ENCODE measurements at places on chromosomes 2 and 18.

DNA sequence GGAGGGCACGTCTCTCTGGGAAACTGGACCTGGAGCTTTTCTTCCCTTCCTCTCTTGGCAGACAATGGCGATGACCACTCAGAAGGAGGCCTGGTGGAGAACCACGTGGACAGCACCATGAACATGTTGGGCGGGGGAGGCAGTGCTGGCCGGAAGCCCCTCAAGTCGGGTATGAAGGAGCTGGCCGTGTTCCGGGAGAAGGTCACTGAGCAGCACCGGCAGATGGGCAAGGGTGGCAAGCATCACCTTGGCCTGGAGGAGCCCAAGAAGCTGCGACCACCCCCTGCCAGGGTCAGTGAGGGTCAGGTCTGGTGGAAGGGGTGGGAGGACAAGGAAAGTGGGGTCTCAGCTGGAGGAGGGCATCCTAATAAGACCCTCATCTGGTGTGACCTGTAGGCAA lies 27.3 kb downstream of the IGFBP2 start:
- no peak for DNase-seq

- DNase-seq: peak; percentile 21
These were observed 378 bp upstream of the IAH1 start for GRCh38 chr2:9473985-9474360.

- DNase-seq: no peak
These were observed 185.3 kb upstream of the SIX2 start for GRCh38 chr2:45194596-45194995.

DNA sequence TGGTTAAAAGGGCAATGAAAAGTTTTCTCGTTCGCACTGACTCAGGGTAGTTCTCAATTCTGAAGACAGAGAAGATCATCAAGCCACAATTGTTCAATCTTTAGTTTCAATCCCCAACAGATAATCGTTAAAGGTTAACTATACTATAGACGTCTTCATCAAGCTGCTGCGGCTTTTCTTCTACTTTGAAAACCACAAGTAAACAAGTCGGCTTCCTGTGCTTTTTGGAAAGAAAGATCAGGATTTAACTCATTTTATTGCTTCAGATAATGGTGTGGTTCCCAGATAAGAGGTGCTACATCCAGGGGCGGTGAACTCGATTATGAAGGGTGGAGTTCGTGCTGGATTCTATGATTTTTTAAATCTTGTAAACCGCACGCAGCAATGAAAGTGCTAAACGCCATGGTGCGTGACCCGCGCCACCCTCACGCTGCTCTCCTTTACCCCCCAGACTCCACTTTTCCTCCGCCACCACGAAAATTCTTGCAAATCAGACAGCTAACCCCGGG lies 545 bp upstream of the CDCA7 start:
- peak; percentile 52 for DNase-seq

DNA sequence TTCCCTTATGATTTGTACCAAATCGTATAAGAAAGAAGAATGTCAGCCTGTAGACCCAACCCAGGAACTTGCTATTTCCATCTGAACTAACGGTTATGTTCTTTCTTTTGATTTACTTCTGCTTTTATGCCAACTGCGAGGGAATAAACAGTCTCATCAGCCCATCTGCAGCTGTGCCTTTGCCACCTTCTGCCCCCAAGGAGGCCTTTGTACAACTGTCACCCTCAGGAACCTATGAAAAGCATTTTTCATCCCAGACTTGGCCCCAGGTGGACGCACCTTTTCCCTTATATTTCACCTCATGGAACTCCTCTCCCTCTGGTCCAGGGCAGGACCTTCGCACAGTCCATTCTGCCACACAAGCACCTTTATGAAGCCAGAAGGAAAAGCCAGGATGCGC lies 109.8 kb downstream of the AOX1 start:
- no peak for DNase-seq

GRCh38 chr2:12282780-12283695 lies 433.7 kb upstream of the TRIB2 start:
- no peak for DNase-seq

DNA sequence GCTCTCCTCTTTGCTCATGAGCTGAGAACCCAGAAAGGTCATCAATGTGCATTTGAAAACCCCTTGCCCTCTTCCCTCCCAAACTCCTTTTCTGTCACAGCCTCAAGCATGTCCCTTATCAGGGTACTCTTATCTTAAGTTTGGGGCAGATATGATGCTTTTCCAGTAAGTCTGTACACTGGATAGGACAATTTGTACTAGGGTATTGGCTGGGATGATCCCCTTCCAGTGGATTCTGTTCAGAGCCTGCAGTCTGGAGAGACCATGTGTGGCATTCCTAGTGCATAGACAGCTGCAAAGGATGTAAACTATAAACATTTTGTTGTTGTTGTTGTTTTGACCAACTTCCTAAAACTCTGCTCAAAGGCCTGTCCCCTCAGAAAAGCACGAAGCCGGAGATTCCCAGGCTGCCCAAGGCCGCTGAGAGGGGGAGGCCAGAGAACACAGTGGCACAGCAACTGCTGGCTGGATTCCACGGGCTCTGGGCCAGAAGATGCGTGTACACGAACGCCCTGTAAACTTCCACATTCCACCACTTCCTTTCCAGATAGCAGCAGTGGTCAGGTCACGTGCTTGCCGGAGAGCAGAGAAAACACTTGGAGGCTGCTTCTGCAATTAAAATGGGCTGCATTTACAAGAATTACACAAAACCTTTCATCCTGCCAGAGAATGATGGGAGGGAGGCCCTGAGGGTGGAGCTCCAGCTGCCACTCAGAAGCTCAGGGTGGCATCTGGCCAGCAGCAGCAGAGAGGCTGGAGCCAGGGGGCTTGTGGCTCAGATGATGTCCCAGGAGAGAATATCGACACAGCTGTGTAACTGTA lies 42.1 kb downstream of the BMP10 start:
- peak; percentile 95 for DNase-seq

GRCh38 chr18:78127041-78127440 lies 852.6 kb upstream of the SALL3 start:
- DNase-seq: no peak

DNA sequence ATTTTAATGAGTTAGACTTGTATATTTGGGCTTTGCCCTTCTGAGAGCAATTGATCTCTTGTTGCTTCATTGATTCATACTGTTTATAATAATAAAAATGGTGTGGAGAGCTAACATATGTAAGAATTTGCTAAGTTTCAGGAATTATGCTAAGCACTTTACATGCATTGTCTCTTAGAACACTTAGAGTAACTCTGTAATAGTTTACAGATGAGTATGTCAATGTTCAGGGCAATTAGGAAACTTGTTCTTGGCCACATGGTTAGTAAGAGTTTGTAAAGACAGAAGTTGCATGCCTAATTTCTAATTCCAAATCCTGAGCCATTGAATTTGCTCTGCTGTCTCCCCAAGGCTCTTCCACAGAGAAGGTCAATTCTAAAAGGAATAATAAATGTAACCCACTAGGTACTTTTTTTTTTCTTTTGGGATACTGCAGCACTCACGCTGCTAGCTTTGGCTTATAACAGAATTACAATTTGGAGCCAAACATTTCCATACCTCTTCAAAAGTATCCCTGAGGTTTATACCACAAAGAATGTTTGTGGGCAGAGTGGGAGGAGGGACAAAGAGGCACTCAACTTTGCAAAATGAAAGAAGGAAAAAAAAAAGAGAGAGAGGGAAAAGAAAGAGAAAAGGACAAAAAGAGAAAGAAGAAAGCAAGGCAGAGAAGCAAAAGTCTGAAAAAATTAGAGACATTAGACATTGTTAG lies 232.4 kb downstream of the CALCRL start:
- no peak for DNase-seq

- DNase-seq: no peak
These were observed 250.9 kb downstream of the ASXL3 start for GRCh38 chr18:33828949-33829348.

GRCh38 chr18:998936-999335 lies 94.3 kb downstream of the ADCYAP1 start:
- DNase-seq: no peak

DNA sequence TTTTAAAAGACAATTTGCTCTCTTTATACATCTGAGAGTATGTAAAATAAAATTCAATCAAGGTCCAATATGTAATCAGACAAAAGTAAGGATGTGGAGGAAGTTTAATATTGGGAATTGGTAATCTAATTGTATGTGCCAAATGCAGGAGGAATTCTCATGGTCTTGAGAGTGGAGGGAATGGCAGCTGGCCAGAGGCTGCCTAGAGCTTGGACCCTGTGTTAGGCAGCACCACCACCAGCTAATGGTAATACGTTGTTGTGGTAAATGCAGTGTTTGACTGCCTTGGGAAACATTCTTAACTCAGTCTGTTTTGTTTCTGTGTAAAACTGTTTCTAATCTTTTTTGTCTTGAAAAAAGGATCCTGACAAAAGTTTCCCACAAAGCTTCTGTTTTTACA lies 30.0 kb downstream of the GALNT1 start:
- DNase-seq: peak; percentile 36

- peak; percentile 25 for DNase-seq
These were observed 22.2 kb downstream of the KCNG2 start for GRCh38 chr18:79819968-79820351.

DNA sequence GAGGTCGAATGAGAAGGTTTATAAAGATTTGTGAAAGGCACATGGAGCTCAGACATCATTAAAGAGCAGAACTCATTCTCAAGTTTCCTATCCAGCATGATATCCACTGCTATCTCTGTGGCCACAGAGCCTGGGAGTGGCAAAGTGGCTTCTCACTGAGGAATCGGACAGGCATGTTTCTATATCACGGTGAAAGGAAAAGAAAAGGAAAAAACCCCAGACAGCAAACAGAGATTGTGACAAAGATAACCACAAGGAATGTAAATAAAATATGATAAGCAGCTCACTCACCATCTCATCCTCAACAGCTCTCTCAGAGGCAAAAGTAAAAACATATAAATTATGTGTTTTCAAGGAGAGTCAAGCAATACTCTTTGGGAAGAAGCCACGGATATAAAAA lies 2.5 kb downstream of the PID1 start:
- no peak for DNase-seq

DNA sequence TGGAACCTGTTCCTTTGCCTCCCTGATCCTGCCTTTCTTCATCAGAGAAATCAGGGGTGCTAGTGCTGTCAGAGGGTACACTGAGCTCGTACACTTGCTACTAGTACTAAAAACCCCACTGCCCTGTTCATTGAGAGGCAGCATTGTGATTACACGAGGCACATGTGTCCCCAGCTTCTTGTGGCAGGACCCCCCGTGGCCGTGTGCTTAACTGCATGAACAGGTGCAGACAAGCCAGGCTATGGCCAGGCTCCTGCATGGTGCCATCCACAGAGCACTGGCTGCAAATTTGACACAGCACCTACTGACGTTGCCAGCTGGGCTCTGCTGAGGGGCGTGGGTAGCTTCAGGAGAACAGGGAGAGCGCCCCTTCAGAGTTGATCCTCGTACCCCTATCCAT lies 248.4 kb downstream of the GLI2 start:
- DNase-seq: no peak

GRCh38 chr2:171124541-171124940 lies 36.2 kb downstream of the TLK1 start:
- no peak for DNase-seq

- no peak for DNase-seq
These were observed 15.6 kb upstream of the WDR75 start for GRCh38 chr2:189425676-189426075.

- DNase-seq: no peak
These were observed 13.7 kb upstream of the INO80C start for GRCh38 chr18:35511428-35511827.

GRCh38 chr18:12737243-12737902 lies 34.5 kb downstream of the PSMG2 start:
- DNase-seq: no peak

DNA sequence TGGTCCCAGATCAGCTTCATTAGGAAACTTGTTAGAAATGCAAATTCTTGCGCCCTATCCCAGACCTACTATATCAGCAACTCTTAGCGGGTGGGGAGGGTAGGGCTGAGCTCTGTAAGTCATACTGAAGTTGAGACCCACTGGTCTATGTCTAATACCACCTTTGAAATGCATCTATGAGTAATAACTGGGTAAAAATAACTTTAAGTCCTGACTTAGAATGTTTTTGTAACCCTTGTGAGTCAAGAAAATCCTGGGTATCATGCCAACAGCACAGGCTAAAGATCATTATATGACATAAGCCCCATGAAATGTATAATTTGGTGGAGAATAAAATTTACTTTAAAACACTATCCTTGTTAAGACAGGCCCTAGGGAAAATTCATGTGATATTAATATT lies 41.4 kb downstream of the PRKD3 start:
- no peak for DNase-seq

DNA sequence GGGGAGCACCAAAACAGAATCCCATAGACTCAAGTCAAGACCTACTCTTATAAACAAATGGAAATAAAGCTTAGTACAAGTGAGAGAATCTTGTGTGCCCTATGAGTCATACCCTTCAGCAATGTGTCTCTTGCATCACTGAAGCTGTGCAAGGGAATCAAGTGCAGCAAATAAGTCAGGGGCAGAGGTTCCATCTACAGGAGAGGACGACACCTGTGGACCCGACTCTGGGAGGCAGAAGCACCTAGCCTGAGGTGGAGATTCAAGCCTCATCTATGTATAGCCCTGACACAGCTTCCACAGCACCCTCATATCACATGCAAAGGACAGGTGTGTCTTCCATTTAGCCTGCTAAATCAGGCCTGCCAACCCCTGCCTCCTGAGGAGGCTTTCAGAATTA lies 298.2 kb downstream of the CNTNAP5 start:
- no peak for DNase-seq

DNA sequence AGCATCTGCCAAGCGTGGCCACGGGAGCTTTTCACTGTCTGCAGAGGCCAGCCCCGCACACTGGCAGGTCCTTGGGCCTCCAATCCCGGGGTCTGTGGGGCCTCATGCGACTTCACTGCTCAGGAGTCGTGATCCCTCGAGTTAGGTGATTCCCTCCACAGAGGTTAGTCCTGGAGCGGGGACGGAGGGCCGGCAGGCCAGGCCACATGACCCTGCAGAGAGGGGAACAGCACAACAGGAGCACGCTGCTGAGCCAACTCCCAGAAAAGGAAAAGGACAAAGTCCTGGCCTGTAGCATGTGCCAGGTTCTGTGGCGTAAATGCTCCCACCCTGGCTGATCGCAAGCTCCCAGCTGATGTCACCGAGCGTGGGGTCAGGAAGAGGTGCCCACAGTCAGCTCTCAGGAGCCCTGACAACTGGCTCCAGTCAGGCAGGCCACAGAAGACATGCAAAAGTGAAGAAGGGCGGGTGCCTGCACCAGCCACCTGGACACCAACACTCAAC lies 15.3 kb upstream of the PRLH start:
- no peak for DNase-seq

DNA sequence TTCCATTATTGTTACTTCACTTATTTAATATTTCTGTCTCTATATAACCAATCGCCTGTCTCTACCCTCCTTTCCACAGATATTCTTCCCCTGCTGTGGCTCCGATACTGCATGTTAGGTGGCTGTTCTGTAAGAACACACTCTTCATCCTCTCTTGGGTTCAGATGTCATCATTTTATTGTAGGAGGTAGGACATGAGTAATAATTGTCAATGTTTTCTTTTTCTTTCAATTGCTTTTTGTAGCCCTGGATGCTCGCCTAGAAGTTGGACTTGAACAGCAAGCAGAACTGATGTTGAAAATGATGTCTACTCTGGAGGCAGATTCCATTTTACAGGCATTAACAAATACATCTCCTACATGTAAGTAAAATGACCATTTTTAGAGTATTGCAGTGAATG lies 128.6 kb downstream of the BIRC6 start:
- DNase-seq: no peak

- DNase-seq: no peak
These were observed 30.6 kb downstream of the KCMF1 start for GRCh38 chr2:85001595-85001994.

Data from spinal cord (tissue), 10 donors.